T follicular helper cell (primary cell): ENCODE measurements at places on chromosomes 12 and 14.

DNA sequence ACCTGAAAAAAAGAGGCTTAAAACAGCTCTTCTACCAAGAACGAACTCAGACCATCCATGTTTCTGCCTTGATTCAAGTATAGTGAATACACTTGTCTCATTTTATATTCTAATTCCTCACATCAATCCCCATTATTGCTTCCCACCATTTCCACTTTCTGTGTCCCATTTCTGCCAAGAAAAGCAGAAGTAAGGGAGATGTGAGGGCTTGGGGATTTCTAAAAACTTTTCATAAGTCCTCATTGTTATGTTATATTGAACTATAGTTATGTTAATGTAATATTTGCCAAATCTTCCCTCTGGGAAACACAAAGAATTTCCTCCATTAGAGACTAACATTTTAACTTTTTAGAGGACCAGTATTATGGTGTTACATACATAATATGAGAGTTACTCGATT lies 48.2 kb upstream of the PSMA6 start:
- DNase-seq = no peak

DNA sequence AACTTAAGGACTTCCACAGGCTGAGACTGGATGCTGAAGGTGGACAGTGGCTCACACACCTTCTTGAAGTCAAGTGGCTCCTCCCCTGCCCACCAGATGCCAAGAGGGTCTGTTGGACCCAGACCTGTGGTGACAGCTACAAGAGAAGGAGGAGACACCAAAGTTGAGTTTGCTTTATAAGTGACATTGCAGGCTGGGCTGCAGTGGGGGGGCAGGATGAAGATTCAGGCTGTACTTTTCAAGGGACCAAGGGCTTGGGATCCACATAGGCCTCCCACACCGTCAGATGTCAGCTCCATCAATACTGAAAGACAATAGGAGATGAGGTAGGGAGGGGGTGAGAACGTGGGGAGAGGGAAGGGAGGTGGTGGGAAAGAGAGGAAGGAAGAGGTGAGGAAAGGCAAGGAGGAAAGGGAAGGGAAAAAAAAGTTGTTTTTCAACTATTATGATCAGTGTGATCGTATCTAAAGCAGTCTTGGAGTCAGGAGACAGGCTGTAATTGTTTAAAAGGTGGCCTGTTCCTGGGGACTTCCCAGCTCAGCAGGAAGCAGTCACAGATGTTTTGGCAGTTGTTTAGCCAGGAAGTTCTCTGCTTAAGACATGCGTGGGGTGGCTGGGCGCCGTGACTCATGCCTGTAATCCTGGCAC lies 84.1 kb upstream of the RESF1 start:
- peak; percentile 59 for DNase-seq

GRCh38 chr12:95474660-95474958 lies 657 bp downstream of the METAP2 start:
- DNase-seq = no peak

DNA sequence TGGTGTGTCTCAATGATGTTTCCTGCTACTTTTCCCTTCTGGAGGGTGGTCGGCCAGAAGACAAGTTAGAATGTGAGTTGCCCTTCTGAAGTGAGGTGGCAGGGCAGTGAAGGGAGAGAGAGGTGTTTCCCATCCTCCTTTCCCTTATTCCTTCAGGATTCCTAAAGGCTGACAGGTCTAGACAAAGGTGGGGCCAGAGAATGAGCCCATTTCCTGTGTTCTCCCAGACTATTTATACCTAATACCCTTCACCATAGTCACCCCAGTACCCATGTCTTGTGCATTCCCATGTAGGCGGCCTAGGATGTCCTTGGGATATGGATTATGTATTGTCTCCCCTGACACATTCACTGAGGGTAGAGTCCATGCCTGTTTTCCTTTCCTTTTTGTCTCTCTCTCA lies 7.0 kb downstream of the DGKA start:
- DNase-seq = no peak
